Tibial nerve (tissue), 4 donors: ENCODE measurements at places on chromosomes 5 and 9. TPM values are rescaled to one million over a fixed set of nuclear protein-coding genes. Genes with fewer than 3 reads are reported as not detected.

Gene PCDHGA1
- total RNA-seq, result 2.0 TPM

Gene SLC2A6
- 6.3 TPM for total RNA-seq

Gene INSL4
- total RNA-seq, result not detected

Gene RIMOC1
- total RNA-seq, result 17.2 TPM

- no peaks in the 10 kb centered on the region for H3K36me3 ChIP-seq
- no peaks in the 10 kb centered on the region for H3K27me3 ChIP-seq
- H3K4me3 ChIP-seq, result peak within 1 kb of the TSS; percentile 63
- H3K4me1 ChIP-seq, result peaks cover 9% of the 10 kb centered on the region
- peak; percentile 28 for DNase-seq
These were observed at the start of gene NIM1K for GRCh38 chr5:43191740-43192557. Gene NIM1K (plus strand): TSS chr5:43192225. CDS start chr5:43245776, 53,551 bp downstream.

DNA sequence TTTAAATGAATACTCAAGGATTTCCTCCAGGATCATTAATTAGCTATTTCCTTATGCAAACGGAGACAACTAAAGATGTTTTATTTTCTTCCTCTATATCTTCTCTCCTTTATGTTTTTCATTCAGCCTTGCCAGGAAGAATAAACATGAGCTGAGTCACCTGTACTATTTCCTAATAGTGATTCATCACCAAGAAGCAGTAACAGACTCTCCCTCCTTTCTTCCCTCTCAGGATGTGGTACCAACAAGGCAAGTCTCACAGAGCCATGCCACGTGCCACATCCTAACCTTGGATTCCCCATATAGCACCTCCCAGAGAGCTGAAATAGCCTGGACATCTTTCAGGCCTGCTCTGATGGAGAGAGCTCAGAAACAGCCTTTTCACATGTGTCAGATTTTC is 758.6 kb upstream of the DMAC1 start:
- H3K27me3 ChIP-seq, result no peaks in the 10 kb centered on the region
- H3K36me3 ChIP-seq, result no peaks in the 10 kb centered on the region
- H3K4me3 ChIP-seq, result no peak overlapping the region
- H3K4me1 ChIP-seq, result no peaks in the 10 kb centered on the region

- no peaks in the 10 kb centered on the region for H3K27me3 ChIP-seq
- no peak overlapping the region for H3K27ac ChIP-seq
- H3K4me1 ChIP-seq, result no peaks in the 10 kb centered on the region
- no peak for DNase-seq
- H3K36me3 ChIP-seq, result no peaks in the 10 kb centered on the region
- H3K4me3 ChIP-seq, result no peak overlapping the region
These were observed 17.8 kb downstream of the SLC38A9 start for GRCh38 chr5:55694152-55694830.

GRCh38 chr9:88258601-88259000 is 120.3 kb upstream of the SPATA31C2 start:
- H3K27me3 ChIP-seq, result no peaks in the 10 kb centered on the region
- no peak overlapping the region for H3K27ac ChIP-seq
- H3K4me1 ChIP-seq, result no peaks in the 10 kb centered on the region
- H3K4me3 ChIP-seq, result no peak overlapping the region
- no peaks in the 10 kb centered on the region for H3K36me3 ChIP-seq
- DNase-seq, result no peak
